ENCODE measurements at places on chromosomes 1 and 21.

GRCh38 chr1:67957066-67957465, 93.4 kb downstream of the DIRAS3 start:
- no peak for DNase-seq

- no peak for DNase-seq
These were observed 26.6 kb downstream of the DOP1B start for GRCh38 chr21:36183144-36183795.

DNA sequence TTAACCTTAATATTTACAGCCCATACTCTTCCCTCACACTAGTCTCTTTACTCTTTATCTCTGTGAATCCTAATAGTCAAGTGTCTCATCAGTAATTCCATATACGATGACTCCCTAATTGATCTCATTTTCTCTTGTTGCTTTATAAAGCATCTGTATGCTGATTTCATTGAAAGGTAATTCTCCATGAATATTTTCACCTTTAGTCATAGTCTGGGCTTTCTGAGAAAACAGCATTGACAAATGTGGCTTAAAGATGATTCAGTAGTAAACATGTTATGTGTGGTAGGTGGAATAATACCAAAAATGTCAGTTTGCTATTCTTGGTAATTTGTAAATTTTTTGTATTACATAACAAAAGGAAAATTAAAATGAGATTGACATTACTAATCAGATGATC, 1176.5 kb downstream of the NCAM2 start:
- no peak for DNase-seq

- DNase-seq, result no peak
These were observed 21.9 kb upstream of the PIK3CD start for GRCh38 chr1:9629445-9630201.

GRCh38 chr1:109508001-109508872, 1.3 kb downstream of the AMIGO1 start:
- DNase-seq, result no peak

DNA sequence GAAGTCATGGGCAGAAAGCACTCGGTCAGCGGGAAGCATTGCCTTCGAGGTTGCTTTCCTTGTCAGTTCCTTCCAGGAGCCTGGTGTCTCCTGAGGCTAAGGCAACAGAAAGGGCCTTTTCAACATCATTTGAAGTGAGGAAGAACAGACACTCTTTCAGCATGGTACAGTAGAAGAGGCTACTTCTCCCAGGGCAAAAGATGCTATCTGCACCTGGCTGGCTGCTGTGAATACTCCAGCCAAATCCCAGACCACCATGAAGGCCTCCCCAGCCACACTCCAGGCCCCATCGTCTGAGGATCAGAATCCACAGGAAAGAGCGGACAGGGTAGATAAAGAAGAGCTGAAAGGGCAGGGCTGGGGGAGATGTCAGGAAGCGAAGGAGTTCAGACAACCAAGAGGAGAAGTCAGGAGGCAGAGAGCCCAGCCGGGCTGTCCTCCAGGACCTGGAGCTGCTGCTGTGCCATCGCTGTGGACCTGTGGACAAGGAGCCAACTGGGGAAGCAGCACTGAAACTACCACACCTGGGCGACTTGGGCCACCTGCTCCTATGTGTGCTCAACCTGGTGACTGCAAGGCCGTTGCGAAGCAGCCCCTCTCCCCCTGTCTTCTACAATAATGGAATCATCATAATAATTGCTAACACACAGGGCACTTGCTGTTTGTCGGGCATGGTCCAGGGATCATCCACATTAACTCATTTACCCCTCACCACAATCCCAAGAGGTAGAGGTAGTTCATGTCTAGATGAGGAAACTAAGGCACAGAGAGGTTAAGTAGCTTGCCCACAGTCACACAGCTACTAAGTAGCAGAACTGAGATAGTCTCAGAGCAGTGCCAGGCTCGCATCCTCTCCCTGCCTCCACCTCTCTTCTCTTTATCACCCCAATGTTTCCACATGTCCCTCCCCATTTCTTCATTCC, 88.0 kb upstream of the ZBTB40 start:
- no peak for DNase-seq
